ENCODE measurements at places on chromosomes 12 and 14.

GRCh38 chr12:98453070-98453469 is 62.3 kb upstream of the TMPO start:
- no peak overlapping the region for H3K27ac ChIP-seq
- DNase-seq, result no peak
- peaks cover 18% of the 10 kb centered on the region for H3K27me3 ChIP-seq
- peaks cover 6% of the 10 kb centered on the region for H3K4me1 ChIP-seq

- H3K27me3 ChIP-seq, result no peaks in the 10 kb centered on the region
- H3K4me3 ChIP-seq, result no peak overlapping the region
- no peaks in the 10 kb centered on the region for H3K36me3 ChIP-seq
- peaks cover 12% of the 10 kb centered on the region for H3K4me1 ChIP-seq
Measured at GRCh38 chr12:10101042-10101579, 2.3 kb upstream of the CLEC1A start.

GRCh38 chr12:54005853-54006558 is 2.8 kb upstream of the HOXC8 start:
- no peak overlapping the region for H3K27ac ChIP-seq
- peak; percentile 88 for DNase-seq
- peaks cover 17% of the 10 kb centered on the region for H3K4me1 ChIP-seq
- peak overlapping the region; percentile 13 for H3K4me3 ChIP-seq
- H3K36me3 ChIP-seq, result no peaks in the 10 kb centered on the region
- H3K27me3 ChIP-seq, result peaks cover 98% of the 10 kb centered on the region

GRCh38 chr12:23424685-23425084 is 524.8 kb downstream of the SOX5 start:
- no peak overlapping the region for H3K4me3 ChIP-seq
- no peak for DNase-seq
- H3K27ac ChIP-seq, result no peak overlapping the region
- no peaks in the 10 kb centered on the region for H3K36me3 ChIP-seq
- no peaks in the 10 kb centered on the region for H3K27me3 ChIP-seq

DNA sequence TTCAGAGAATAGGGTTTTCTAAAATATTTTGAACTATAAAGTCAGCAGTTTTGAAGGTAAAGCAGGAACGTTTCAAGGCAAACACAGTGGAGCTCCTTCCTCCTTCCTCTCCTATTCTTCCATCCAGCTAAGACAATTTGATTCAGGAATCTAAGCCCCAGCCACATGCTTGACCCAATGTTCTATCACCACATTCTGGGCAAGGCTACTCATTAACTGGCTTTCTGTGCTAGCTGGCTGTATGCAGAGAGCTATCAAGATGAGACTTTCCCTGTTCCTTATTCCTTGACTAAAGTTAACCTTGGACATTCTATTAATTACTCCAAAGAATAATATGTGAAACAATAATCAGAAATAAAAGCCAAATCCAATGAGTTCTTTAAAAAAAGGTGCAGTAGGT is 266.9 kb downstream of the NOVA1 start:
- H3K27ac ChIP-seq, result no peak overlapping the region
- H3K27me3 ChIP-seq, result no peaks in the 10 kb centered on the region
- H3K36me3 ChIP-seq, result no peaks in the 10 kb centered on the region
- no peak for DNase-seq
- no peaks in the 10 kb centered on the region for H3K4me1 ChIP-seq

GRCh38 chr12:68304626-68305025 is 27.5 kb downstream of the MDM1 start:
- no peaks in the 10 kb centered on the region for H3K27me3 ChIP-seq
- H3K4me3 ChIP-seq, result no peak overlapping the region
- no peaks in the 10 kb centered on the region for H3K4me1 ChIP-seq
- H3K36me3 ChIP-seq, result peaks cover 19% of the 10 kb centered on the region
- no peak overlapping the region for H3K27ac ChIP-seq
- DNase-seq, result no peak

DNA sequence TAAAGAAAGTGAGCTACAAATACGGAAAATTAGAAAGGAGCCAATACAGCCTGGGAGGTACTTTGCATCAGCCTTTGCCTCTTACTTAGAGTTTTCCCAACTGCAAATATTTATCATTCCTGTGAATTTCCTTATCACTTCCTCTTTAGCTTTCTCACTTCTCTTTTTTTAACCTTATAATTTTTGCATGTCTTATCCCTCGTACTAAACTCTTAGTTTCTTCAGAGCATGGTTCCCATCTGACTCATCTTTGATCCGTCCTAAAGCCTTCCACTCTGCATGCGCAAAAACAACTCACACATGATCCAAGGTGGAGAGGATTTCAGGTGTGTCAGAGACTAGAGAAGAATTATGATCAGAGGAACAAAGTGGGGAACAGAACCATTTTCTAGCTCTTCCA is 9.6 kb upstream of the SNAPC1 start:
- peaks cover 6% of the 10 kb centered on the region for H3K4me1 ChIP-seq
- no peak for DNase-seq
- no peaks in the 10 kb centered on the region for H3K36me3 ChIP-seq
- no peaks in the 10 kb centered on the region for H3K27me3 ChIP-seq
- H3K4me3 ChIP-seq, result no peak overlapping the region
- H3K27ac ChIP-seq, result no peak overlapping the region

DNA sequence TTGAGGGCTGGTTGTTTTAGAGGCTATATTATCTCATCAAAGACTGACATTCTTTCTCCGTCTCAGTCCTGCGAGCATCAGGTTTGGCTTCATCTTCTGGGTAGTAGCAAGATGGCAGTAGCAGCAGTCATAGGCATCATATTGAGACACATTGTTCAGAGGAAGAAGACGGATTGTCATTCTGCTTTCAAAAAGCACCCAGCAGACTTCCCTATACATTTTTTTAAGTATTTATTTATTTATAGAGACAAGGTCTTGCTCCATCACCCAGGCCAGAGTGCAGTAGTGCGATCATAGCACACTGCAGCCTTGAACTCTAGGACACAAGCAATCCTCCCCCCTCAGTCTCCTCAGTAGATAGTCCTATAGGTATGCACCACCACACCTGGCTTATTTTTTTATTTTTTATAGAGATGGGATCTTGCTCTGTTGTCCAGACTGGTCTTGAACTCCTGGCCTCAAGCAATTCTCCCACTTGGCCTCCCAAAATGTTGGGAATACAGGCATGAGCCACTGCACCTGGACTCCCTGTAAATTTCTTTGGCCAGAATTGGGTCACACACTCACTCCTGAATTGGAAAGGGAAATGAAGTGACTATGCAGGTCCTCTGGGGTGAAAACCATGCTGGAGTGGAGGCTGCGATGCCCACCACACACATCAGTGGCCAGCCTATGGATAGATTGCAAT is 125.4 kb downstream of the SLC38A6 start:
- no peak overlapping the region for H3K4me3 ChIP-seq
- H3K27me3 ChIP-seq, result no peaks in the 10 kb centered on the region
- no peak overlapping the region for H3K27ac ChIP-seq
- peaks cover 25% of the 10 kb centered on the region for H3K4me1 ChIP-seq
- no peak for DNase-seq

GRCh38 chr14:100747021-100747586 is 20.4 kb downstream of the DLK1 start:
- DNase-seq, result no peak
- H3K4me1 ChIP-seq, result no peaks in the 10 kb centered on the region
- no peaks in the 10 kb centered on the region for H3K27me3 ChIP-seq
- H3K27ac ChIP-seq, result no peak overlapping the region
- H3K36me3 ChIP-seq, result no peaks in the 10 kb centered on the region
- H3K4me3 ChIP-seq, result no peak overlapping the region

DNA sequence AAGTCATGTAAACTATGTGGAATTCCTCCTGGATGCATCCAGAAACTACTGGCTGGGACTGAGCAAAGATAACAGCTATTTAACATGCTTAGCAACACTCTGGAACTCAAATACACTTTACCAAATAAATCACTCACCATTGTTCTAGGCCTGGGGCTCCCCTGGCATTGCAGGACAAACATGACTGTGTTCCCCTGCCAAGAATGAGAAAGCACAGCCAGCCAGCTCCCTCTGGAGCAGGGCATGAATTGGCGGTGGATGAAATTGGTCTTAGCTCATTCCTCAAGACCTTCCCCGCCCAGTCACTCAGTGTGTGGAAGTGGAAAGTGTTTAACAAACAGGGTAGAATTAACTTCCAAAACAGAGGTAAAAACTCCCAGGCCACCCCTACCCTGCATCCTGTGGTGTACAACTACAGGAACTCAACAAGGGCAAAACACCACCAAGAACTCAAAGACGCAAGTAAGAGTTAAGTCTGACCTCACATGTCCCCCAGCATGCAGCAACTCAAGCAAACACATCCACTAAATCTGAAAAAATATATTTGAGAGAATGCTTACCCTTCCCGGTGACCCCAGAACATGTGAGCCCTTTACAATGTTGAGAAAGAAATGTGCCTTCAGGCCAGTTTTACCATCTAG is 58.4 kb upstream of the BDKRB2 start:
- no peaks in the 10 kb centered on the region for H3K27me3 ChIP-seq
- no peak overlapping the region for H3K4me3 ChIP-seq
- H3K36me3 ChIP-seq, result no peaks in the 10 kb centered on the region
- no peaks in the 10 kb centered on the region for H3K4me1 ChIP-seq

DNA sequence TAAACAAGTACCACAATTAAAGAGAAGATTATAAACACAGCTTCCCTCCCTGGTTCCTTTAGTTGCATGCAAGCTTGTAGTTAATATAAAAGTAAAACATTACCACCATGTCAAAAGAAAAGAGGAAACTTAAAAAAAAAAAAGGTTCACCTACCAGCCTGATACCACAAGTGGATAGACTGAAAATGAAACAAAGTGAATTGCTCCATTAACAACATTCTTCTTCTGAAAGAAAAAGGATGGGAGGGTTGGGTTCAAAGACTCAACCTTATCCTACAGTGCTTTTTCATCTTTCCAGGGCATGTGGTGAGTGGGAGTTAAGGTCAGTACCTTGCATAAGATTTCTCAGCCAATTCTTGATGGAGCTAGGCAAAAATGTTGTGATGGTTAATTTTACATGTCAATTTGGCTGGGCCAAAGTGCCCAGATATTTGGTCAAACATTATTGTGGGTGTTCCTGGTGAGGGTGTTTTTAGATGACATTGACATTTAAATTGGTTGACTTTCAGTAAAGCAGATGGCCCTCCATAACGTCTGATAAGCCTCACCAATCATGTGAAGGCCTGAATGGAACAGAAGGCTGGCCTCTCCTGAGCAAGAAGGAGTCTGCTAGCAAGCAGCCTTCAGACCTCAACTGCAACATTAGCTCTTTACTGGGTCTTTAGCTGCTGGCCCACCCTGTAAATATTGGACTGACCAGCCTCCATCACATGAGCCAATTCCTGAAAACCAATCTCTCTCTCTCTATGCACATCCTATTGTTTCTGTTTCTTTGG is 28.8 kb downstream of the VCPKMT start:
- no peak overlapping the region for H3K27ac ChIP-seq
- no peaks in the 10 kb centered on the region for H3K36me3 ChIP-seq
- H3K4me1 ChIP-seq, result no peaks in the 10 kb centered on the region
- DNase-seq, result no peak

DNA sequence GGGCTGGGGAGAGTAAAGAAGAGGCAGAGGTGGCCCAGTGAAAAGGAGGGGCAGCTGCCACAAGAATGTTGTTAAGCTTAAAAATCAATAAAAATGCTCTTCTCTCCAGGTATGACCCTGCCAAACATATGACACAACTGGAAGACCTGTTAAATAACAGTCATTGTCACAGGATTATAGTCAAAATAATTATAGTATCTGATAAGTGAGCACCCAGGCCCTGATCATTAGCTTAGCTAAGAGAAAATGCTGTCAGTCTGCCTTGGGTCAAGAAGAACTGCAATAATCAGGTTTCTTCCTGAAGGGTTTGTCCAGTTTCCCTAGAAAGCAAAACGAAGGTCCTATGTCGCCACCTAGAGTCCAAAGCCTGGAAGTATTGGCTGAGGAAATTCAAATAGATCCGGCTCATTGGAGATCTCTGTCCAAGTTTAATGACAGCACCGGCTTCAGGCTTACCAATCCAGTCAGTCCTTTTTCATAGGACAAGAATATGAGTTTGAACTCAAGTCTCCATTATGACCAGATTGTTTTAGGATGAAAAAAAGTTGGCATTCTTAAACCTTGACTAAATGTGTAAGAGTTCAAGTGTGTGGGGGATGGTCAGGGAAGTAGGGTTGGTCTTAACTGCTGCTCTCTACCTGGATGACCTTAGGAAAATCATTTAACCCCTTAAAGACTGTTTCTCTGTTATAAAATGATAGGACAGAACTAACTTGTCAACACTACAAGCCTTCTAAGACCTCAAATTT is 22.5 kb upstream of the NKX2-8 start:
- no peak overlapping the region for H3K27ac ChIP-seq
- peak; percentile 40 for DNase-seq
- H3K36me3 ChIP-seq, result no peaks in the 10 kb centered on the region
- H3K4me3 ChIP-seq, result no peak overlapping the region

DNA sequence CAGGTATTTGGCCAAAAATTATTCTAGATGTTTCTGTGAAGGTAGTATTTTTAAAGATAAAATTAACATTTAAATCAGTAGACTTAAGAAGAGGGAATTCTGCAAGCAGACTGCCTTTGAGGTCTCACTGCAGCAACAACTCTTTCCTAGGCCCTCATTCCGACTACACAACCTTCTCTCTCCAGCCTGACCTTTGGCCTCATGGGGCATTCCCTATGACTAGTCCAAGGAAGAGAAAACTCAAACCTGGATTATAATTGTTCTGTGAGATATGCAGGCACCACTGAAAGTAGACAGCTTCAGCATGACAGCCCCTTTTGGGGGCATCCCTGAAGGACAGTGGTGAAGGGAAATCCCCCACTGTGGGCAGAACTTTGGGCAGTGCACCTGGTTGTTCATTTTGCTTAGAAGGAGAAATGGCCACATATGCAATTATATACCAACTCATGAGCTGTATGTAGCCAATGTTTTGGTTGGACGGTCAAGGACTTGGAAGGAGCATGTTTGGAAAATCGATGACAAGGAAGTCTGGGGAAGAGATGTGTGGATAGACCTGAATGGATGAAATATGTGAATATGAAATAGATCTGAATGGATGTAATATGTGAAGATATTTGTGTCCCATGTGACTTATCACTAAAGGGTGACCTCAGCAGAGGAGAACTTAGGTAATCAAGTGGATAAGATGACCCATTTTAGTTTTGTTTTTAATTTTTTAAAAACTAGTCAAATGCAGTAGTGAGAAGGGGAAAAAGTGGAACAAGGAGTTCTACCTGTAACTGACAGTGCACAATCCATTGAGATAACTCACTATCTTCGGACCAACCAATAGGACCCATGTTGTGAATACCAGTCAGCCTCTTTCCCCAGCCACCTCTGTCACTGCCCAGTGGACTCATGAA is 233.3 kb upstream of the FOXN3 start:
- H3K36me3 ChIP-seq, result no peaks in the 10 kb centered on the region
- H3K4me3 ChIP-seq, result no peak overlapping the region
- no peak for DNase-seq
- no peaks in the 10 kb centered on the region for H3K27me3 ChIP-seq
- no peaks in the 10 kb centered on the region for H3K4me1 ChIP-seq

DNA sequence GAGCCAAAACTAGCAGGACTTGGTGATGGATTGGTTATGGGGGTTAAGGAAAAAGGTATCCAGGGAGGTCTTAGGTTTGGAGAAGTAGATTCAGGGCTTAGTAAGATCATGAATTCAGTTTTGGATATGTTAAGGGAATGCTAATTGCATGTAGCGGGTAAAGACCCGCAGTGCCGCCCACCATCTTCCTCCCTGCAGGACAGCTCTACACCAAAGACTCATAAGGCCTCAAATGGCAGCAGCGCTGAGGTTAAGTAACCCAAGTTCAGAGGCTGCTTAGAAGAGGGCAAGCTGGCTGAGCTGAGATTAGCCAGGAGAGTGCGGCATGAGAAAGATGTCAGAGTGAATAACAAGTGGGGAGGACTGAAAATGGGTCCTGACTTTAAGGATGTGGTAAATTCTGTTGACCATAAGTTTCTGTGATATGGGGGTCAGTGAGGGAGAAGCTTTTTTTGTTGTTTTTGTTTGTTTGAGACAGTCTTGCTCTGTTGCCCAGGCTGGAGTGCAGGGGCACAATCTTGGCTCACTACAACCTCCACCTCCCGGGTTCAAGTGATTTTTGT is 26.2 kb downstream of the RAD9B start:
- H3K4me3 ChIP-seq, result no peak overlapping the region
- H3K4me1 ChIP-seq, result peaks cover 14% of the 10 kb centered on the region

All from transverse colon (tissue), 4 donors.